NCI-H1436 (cell line): ENCODE measurements at places on chromosomes 5 and 9.

- DNase-seq, result no peak
Observed at GRCh38 chr5:125894383-125894782, 528.8 kb upstream of the GRAMD2B start.

GRCh38 chr9:136007934-136008692 lies 46.9 kb upstream of the UBAC1 start:
- no peak for DNase-seq

GRCh38 chr9:37960631-37961030 lies 56.7 kb upstream of the SLC25A51 start:
- DNase-seq, result no peak

- no peak for DNase-seq
Observed at GRCh38 chr5:107068782-107069181, 602.0 kb downstream of the EFNA5 start.

GRCh38 chr9:6793203-6793602 lies 35.4 kb downstream of the KDM4C start:
- no peak for DNase-seq

DNA sequence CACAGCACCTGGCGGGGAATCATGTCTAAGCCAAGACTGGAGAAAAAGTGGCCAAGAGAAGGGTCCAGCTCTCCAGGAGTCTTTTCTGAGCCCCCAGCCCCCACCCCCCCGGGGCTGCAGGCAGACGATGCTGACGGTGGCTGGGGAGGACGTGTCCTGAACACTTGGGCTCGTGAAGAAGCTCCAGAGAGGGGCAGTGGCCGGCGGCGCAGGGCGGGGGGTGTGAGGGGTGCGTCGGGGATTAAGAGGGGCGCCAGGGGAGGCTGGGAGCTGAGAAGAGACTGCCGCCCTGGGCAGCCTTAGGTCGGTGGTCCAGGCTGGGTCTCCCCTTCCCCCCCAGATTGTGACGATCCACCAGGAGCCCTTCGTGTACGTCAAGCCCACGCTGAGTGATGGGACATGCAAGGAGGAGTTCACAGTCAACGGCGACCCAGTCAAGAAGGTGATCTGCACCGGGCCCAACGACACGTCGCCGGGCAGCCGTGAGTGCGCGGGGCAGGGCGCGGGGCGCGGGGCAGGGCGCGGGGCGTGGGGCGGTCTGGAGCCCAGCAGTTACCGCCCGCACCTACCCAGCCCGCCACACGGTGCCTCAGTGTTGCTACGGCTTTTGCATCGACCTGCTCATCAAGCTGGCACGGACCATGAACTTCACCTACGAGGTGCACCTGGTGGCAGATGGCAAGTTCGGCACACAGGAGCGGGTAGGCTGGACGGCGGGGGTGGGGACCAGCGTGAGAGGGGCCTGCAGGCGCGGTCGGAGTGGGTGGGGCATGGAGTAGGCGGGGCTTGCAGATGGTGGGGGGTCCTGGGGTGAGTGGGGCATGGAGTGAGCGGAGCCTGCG lies 8.9 kb downstream of the LRRC26 start:
- DNase-seq, result peak; percentile 78

GRCh38 chr9:37936965-37937364 lies 33.0 kb upstream of the SLC25A51 start:
- DNase-seq, result no peak

- no peak for DNase-seq
Observed at GRCh38 chr5:36631620-36632362, 25.4 kb downstream of the SLC1A3 start.

- DNase-seq, result no peak
Observed at GRCh38 chr5:89179731-89180130, 296.7 kb upstream of the MEF2C start.

GRCh38 chr9:135797507-135798262 lies 95.7 kb downstream of the KCNT1 start:
- DNase-seq, result peak; percentile 12

GRCh38 chr9:89604729-89605464 lies at the start of gene GADD45G:
GADD45G (plus strand) TSS chr9:89605012; CDS start chr9:89605122, 110 bp downstream.
- peak; percentile 94 for DNase-seq

GRCh38 chr5:149831492-149831891 lies 101.4 kb downstream of the PPARGC1B start:
- no peak for DNase-seq

DNA sequence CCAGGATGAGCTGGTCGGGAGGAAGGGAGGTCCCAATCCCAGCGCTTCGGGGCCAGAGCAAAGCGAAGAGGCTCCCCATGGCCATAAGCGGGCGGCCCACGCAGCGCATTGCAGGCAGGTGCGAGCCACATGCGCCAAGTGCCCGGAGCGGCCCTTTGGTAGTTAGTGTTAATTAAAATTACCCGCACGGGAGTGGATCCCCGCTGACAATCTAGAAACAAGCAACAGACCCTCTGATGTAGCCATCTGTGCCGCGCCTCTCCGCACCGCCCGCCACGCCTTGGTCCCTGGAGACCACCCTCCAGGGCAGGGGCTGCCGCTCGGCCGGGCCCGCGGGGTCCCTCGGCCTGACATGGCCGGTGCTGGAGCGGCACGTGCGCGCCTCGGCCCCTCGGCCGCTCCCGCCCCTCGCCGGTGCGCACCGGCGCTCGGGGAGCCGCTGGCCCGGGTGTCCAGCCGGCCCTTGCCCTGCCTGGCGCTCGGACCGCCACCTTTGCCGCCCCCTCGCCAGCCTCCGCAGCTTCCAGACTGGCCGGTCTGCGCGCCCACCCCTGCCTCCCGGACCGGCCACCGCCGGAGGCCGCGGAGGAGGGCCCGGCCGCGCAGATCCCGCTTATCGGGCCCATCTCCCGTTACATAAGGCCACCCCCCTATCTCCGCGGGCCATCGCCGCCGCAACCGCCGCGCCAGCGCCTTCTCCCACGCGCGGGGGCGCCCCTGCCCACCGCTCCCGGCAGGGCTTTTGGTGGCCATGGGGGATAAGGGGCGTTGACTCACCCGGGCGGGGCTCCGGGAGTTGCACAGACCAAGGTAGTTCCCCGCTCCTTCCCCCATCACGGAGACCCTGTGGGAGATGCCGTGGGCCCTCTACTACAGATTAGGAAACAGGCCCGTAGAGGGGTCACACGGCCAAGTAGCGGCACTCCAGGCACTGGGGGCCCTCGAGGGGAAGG lies 1.9 kb upstream of the IL13 start:
- peak; percentile 15 for DNase-seq

DNA sequence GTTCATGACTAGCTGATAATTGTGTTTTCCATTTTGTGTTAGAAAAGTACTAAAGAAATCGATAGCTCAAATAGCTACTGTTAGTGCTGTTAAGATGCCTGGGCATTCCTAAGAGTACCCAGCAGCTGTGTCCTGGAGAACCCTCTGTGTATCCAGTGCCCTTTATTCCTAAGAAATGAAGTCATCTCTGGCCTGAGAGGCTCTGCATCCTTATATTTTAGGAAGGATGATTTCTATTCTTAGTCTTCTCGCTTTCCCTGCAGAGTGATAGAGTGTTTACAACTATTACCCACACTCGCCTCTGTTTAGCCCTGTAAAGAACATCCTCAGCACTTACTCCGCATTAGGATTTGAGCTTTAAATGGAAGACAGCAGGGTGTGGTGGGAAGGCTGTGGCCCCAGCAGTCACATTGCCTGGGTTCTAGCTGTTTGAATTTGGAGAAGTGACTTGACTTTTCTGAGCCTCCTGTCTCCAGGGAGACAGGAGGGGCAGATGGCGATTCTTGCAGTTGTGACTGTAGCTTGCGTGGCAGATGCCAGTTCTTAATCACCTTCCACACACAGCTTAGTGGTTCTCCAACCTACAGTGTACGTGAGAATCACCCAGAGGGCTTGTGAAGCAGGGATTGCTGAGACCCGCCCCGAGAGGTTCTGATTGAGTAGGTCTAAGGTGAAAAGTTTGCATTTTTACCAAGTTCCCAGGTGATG lies 177.2 kb upstream of the PITX1 start:
- no peak for DNase-seq

DNA sequence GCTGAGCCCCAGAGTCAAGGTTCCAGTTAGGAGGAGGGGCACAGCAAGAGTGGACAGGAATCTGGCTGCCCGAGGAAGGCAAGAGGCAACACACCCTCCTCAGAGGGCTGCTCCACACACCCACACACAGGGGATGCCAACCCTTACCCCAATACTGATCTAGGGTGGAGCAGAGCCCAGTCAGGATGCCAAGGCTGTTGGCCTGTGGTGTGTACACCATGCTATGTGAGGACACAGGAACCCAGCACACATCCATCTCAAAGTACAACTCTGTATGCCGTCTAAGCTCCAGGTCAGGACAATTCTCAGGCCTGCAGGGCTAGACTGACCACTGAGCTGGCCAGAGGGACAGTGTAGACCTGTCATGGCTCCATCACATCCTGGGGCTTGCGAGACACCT lies 2.6 kb downstream of the SEPTIN8 start:
- no peak for DNase-seq

DNA sequence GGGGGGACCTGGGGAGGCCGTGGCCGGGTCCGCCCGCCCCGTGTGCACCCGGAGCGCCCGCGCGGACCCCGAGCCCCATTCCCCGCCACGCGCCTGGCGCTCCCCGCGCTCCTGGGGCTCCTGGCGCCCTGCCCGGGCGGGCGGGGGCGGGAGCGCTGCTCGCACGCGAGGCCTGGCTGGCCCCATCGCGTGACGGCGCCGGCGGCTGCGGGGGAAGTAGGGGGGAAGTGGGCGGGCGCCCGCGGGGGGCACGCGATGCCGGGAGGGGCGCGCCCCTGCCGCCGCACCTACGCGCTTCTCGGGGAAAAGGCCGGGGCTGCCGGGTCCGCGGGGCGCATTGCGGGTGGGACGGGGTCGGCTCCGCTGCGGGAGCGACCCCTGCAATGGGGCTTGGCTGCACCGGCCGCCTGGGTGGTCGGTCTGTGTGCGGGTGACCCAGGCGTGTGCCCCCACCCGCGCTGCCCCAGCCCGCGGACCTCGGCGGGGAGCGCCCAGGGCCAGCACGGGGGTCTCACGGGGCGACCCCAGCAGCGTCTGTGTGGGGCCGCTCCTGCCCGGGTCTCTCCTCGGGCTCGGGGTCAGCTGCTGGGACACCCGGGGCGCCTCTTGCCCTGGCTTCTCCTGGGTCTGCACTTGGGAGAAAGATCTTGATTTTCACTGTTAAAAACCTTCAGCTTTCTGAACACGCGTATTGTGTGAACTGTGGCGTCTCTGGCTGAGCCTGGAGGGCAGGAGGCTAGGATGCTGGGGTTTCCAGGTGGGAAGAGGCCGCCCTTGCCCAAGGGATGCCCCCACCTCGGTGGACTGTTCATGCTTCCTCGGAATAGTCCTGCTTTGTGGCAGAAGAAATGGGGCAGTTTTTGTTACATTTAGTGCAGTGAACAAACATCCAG lies 52.4 kb downstream of the AHRR start:
- DNase-seq, result peak; percentile 83

DNA sequence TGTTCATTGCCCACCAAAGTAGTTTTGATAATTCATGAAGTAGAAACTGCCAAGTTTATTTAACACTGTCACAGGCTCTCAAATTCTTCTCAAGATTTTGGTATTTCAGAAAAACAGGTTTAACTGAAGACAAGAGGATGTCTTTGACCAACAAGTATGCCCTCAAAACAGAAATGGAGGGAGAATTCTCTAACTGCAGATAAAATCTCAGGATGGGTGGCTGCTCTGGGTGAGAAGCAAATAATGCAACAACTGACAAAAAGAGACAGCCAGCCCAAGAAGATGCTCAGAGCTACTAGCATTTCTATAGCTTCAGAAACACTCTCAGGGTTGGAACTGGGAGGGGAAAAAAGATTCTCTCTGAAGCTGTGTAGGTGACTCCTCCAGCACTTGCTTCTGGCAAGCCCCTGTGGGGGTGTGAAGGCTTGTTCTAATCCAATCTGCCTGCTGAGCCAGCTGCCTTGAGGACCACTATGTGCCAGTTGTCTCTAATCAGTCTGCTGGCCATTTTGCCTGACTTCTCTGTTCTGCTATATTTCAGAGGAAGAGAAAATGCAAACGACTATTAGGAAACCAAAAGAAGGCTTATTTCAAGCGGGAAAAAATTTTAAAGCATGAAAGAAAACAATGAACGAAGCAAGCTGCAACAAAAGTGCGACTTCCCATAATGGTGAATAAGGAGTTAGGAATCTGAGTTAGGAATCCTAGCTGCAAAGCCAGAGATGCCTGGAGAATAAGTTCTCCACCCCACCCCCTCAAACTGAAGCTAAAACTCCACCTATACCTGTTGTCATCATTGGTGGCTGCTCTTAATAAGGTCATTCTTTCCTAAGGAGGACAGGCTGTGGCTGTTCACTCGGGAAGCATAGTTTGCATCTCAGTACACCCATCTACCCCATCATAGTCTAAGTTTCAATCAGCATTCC lies 147.5 kb downstream of the GNAQ start:
- DNase-seq, result no peak

GRCh38 chr5:133596049-133596448 lies 16.3 kb downstream of the FSTL4 start:
- DNase-seq, result no peak

DNA sequence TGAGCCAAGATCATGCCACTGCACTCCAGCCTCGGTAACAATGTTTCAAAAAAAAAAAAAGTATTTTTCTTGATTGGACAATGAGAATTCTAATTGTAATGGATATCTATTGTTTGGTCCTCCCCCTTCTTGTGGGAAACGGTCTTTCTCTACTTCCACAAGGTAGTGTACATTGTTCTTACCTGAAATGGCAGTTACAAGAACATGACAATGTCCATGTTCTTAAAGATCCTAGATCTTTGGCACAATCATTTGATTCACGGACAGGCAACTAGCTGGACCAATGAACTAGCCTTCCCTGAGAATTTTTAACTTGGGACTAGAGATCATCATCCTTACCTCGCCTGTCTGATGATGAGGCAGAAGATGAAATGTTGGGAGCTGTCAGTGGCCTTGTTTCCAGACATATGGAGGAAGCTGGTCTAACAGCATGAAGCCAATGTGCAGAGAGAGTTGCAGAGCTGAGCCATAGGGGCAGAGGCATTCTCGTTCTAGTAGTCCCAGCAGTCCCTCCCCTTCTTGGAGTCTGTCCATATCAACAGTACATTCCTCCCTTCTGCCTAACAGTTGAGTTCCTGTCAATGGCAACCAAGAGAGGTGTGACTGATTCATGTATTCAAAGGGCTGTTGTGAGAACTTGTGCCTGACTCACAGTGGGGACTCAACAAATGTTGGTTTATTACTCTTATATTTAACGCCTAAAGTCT lies 2.1 kb upstream of the MARCHF6 start:
- no peak for DNase-seq

DNA sequence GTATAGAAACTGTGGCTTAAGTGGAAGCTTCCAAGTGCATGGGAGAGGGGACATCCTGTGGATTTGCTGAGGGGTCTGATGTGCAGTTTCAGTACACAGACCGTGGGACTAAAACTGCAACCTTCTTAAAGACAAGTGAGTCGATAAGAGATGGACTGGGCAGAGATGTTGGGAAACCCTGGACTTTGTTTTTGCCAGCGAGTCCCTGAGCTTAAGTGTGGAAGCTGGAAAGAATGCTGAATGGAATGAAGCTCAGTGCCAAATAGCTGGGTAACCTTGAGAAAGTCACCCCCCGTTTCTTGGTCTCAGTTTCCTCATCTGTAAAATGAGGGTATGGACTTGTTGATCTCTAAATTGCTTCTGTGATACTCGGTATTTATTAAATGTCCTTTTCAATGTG lies 37.3 kb upstream of the KLF9 start:
- no peak for DNase-seq

- no peak for DNase-seq
Observed at GRCh38 chr5:178337334-178337741, 104.7 kb upstream of the PHYKPL start.

GRCh38 chr9:98558575-98558974 lies 150.2 kb downstream of the GABBR2 start:
- DNase-seq, result no peak

- DNase-seq, result no peak
Observed at GRCh38 chr9:32577316-32577715, 4.4 kb upstream of the NDUFB6 start.

- DNase-seq, result no peak
Observed at GRCh38 chr5:108003178-108003577, 332.4 kb upstream of the EFNA5 start.

GRCh38 chr5:10778179-10778910 lies 17.3 kb upstream of the DAP start:
- no peak for DNase-seq
